Cardiac septum (tissue), 1 donor: ENCODE measurements at places on chromosomes 11 and 22. TPM values are rescaled to one million over a fixed set of nuclear protein-coding genes. Genes with fewer than 3 reads are reported as not detected.

OMP gene
- total RNA-seq: not detected

TRIM5 gene
- 6.4 TPM for total RNA-seq

OR5D18 gene
- total RNA-seq: not detected

C11orf97 gene
- total RNA-seq: not detected

DNA sequence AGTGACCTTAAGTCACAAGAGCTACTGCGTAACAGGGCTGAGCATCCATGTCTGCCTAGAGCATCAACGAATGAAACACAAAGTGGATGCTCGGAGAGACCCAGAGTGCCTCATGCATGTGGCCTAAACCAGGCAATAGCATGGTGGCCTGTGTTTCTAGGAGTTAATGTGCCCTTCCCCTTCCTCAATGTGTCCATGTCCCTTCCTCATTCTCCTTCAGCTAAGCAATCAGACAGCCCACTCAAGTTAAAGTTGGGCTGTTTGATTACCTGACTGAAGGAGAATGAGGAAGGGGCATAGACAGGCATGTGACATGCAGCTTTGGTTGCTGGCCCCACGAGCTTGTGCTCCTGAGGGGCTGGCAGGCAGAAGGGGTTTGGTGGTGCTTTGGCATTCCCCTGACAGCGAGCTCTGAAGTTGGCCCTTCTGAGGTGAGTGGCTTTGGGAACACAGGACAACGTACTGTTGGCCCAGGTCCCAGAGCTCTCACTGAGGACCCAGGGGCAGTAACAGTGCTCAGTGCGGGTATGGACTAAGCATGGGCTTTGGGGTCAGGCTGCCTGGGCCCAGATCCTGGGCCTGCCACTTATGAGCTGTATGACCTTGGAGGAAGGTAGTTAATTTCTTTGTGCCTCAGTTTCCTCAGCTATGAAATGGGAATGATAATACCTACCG, 46.7 kb downstream of the IRAG1 start:
- DNase-seq: no peak

- no peak for DNase-seq
These were observed 141.1 kb upstream of the NARS2 start for GRCh38 chr11:78715639-78716311.

- DNase-seq: no peak
These were observed 913.6 kb downstream of the NTM start for GRCh38 chr11:132284048-132284447.

GRCh38 chr11:67629386-67630227, at the start of gene NUDT8:
NUDT8 (minus strand) TSS chr11:67629937; CDS start chr11:67629911, 26 bp downstream.
- DNase-seq: peak; percentile 92

DNA sequence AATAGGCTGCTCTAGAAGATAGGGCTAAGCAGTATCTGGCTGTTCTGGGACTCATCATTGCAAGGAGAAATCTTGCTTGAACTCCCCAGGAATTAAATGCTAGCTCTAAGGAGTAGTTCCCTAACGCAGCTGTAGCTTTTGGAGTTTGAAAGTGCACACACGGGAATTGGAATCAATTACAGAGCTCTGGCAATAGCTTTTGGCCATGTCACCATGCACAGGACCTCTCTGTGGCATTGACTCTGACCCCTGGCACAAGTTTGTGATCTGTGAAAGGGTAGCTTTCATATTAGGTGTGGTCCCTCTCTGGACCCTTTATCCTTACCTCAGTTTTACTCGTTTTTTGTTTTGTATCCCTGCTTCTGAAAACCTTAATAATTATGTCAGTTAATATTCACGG, 121.6 kb downstream of the FAT3 start:
- no peak for DNase-seq

DNA sequence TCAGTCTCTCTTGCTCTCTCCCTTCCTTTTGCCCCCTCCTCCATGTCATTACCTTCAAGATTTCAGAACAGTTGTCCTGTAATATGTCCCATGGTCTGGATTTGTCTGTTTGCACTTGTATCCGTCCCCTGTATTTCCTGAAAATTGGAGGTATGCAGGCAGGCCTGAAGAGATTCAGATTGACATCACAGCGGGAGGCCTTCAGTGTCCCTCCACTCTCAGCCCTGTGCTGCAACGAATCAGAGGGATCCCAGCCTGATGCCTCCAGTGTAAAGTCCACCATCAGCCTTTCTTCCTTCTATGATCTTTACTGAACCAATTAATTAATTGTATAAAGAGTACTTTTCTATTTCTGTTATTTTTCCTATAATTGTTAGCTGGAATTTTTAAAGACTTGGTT, 57.3 kb downstream of the ELMOD1 start:
- DNase-seq: no peak

GRCh38 chr11:64712430-64713015, 10.5 kb downstream of the NRXN2 start:
- no peak for DNase-seq

DNA sequence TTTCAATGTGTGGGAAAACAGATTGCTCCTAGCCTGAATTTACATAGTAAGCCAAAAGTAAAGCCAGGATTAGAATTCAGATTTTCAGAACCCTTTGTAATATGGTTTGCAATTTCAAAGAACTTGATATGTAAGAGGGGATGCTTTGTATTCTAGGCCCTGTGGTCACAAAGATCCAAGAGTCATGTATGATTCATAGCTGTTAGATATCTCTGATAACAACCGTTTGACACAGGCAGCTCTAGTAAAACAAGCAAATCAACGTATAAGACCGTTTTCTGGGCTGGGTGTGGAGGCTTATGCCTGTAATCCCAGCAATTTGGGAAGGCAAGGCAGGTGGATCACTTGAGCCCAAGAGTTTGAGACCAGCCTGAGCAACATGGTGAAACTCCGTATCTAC, 79.6 kb downstream of the EMSY start:
- DNase-seq: no peak

- DNase-seq: no peak
These were observed 37.4 kb downstream of the MTMR2 start for GRCh38 chr11:95886462-95886861.

- DNase-seq: no peak
These were observed 49.5 kb downstream of the PACS1 start for GRCh38 chr11:66119348-66120133.
